ENCODE measurements at places on chromosomes 7 and 10.
A peak's percentile ranks its signal among the peaks of the same experiment; 100 is the strongest.

- H3K27me3 ChIP-seq = no peaks in the 10 kb centered on the region
- no peaks in the 10 kb centered on the region for H3K36me3 ChIP-seq
- H3K4me3 ChIP-seq = no peak overlapping the region
- no peak overlapping the region for H3K27ac ChIP-seq
- DNase-seq = peak; percentile 10
Measured at GRCh38 chr7:150406567-150407421, 27.7 kb downstream of the ZNF775 start.

- H3K36me3 ChIP-seq = no peaks in the 10 kb centered on the region
- no peaks in the 10 kb centered on the region for H3K27me3 ChIP-seq
- no peak overlapping the region for H3K27ac ChIP-seq
- DNase-seq = no peak
- H3K4me3 ChIP-seq = no peak overlapping the region
- peaks cover 19% of the 10 kb centered on the region for H3K4me1 ChIP-seq
Measured at GRCh38 chr7:30907527-30908267, 4.0 kb upstream of the AQP1 start.

GRCh38 chr10:69815104-69815503 is 13.4 kb downstream of the COL13A1 start:
- no peak for DNase-seq
- H3K27ac ChIP-seq = no peak overlapping the region
- H3K27me3 ChIP-seq = no peaks in the 10 kb centered on the region

GRCh38 chr10:24483701-24484100 is 240.0 kb downstream of the ARHGAP21 start:
- peak; percentile 16 for DNase-seq
- no peak overlapping the region for H3K27ac ChIP-seq
- no peaks in the 10 kb centered on the region for H3K36me3 ChIP-seq
- H3K4me3 ChIP-seq = no peak overlapping the region

DNA sequence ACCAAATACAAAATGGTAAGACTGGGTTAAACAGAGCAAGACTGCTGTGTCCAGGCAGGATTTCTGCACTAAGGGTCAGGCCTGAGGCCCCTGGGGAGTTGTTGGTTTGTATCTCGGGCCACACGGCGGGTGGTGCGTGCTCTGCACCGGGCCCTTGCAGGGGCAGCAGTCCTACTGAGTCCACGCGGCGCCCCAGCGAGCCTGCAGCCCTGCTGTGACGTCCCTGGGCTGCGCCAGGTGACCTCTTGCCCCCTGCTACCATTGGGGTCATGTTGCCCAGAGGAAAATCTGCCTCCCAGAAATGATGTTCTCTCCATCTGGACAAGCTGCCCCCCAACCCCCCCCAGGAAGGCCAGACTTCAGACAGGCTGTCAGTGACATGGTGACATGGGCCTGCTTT is 281.5 kb downstream of the CELF2 start:
- H3K4me1 ChIP-seq = no peaks in the 10 kb centered on the region
- H3K36me3 ChIP-seq = peaks cover 8% of the 10 kb centered on the region
- H3K27ac ChIP-seq = no peak overlapping the region
- H3K27me3 ChIP-seq = no peaks in the 10 kb centered on the region

DNA sequence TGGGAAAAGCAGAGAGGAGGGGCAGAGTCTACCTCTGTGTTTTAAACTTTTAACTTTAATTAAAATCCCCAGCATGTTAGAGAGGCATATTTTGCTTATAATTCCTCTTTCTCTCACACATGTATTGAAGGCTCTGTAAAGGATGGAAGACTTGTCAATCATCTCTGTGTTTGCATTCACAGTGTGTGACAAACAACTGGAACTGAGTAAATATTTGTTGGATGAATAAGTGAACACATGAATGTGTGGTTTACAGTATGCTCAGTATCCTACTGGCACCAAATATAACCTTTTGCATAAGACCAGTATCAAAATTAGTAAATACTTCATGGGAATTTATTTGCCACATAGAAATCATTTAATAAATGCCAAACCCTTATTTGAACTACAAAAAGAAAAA is 829.0 kb downstream of the GRID1 start:
- no peak overlapping the region for H3K27ac ChIP-seq
- no peaks in the 10 kb centered on the region for H3K27me3 ChIP-seq
- peaks cover 14% of the 10 kb centered on the region for H3K4me1 ChIP-seq
- no peak overlapping the region for H3K4me3 ChIP-seq

- H3K4me3 ChIP-seq = no peak overlapping the region
- H3K4me1 ChIP-seq = no peaks in the 10 kb centered on the region
- H3K27me3 ChIP-seq = no peaks in the 10 kb centered on the region
- DNase-seq = no peak
Measured at GRCh38 chr7:151896486-151896885, 19.6 kb upstream of the PRKAG2 start.

GRCh38 chr7:35370687-35371086 is 116.8 kb upstream of the TBX20 start:
- DNase-seq = no peak
- no peak overlapping the region for H3K27ac ChIP-seq
- peaks cover 8% of the 10 kb centered on the region for H3K4me1 ChIP-seq
- H3K36me3 ChIP-seq = no peaks in the 10 kb centered on the region

- H3K4me3 ChIP-seq = no peak overlapping the region
- H3K4me1 ChIP-seq = peaks cover 2% of the 10 kb centered on the region
- no peak for DNase-seq
Measured at GRCh38 chr10:116670706-116671105, 50.0 kb downstream of the PNLIPRP2 start.

DNA sequence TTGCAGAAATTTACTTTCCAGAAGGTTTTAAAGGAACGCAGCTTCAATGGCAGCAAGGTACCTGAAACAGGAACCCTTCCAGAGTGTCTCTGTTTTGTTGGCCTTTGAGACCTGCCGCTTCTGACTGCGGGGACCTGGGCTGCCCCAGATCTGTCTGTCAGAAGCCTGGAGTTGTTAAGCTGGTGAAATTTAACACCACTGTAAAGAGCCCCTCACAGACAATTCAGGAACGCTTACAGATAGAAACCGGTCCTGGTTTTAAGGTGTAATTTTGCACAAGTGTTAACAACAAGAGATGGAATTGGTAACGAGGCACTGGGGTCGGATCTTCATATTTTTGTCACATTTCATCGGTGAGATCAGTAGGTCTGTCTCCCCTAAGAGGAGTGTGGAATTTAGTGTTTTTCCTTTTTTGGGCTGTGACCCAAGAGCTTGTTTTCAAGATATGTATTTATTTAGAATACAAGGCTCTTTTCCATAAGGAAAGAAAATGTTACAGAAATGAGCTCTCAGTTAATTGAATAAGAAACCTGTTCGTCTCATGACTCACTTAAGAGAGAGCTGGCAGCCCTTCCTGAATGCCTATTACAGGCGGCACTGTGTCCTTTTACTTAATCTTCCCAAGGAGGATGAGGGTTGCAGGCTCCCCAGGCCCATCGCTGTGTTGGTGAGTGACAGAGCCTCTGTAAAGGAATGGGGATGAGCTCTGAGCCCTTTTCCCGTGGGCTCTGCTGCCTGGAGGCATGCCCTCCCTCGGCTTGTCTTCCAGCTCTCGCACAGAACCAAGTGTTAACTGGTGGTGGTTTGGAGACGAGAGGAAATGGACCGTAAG is 168.7 kb downstream of the CUX1 start:
- H3K4me3 ChIP-seq = no peak overlapping the region
- H3K36me3 ChIP-seq = no peaks in the 10 kb centered on the region
- peaks cover 17% of the 10 kb centered on the region for H3K4me1 ChIP-seq
- no peaks in the 10 kb centered on the region for H3K27me3 ChIP-seq

- no peaks in the 10 kb centered on the region for H3K4me1 ChIP-seq
- DNase-seq = peak; percentile 61
- no peak overlapping the region for H3K27ac ChIP-seq
- no peaks in the 10 kb centered on the region for H3K27me3 ChIP-seq
- no peak overlapping the region for H3K4me3 ChIP-seq
Measured at GRCh38 chr7:133365917-133366316, 113.0 kb downstream of the EXOC4 start.

DNA sequence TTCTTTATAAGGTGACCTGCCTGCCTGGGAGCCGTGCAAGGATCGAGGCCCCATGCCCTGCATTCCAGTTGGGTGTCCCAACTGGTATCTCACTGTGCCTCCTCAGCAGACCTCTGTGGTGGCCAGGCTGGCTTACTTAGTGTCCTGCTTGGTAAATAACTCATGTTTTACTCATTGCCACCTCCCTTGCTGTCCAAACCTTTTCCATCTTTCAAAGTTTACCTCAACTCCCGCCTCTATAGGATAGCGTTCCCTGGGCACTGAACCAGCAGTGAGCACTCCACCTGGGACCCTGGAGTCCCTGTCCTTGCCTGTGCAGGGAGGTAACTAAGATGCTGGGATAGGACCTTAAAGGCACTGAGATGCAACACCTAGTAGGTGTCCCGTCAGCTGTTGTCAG is 33.6 kb downstream of the SLC18A2 start:
- H3K27ac ChIP-seq = no peak overlapping the region
- no peak for DNase-seq
- peaks cover 18% of the 10 kb centered on the region for H3K4me1 ChIP-seq
- H3K36me3 ChIP-seq = no peaks in the 10 kb centered on the region
- no peak overlapping the region for H3K4me3 ChIP-seq

- no peaks in the 10 kb centered on the region for H3K36me3 ChIP-seq
- H3K27ac ChIP-seq = no peak overlapping the region
- no peak overlapping the region for H3K4me3 ChIP-seq
- no peaks in the 10 kb centered on the region for H3K4me1 ChIP-seq
Measured at GRCh38 chr10:120945801-120946302, 94.7 kb downstream of the WDR11 start.

GRCh38 chr10:66258693-66259092 is 667.1 kb upstream of the LRRTM3 start:
- H3K36me3 ChIP-seq = no peaks in the 10 kb centered on the region
- H3K27me3 ChIP-seq = no peaks in the 10 kb centered on the region
- H3K4me1 ChIP-seq = peaks cover 4% of the 10 kb centered on the region
- no peak for DNase-seq
- H3K27ac ChIP-seq = no peak overlapping the region

DNA sequence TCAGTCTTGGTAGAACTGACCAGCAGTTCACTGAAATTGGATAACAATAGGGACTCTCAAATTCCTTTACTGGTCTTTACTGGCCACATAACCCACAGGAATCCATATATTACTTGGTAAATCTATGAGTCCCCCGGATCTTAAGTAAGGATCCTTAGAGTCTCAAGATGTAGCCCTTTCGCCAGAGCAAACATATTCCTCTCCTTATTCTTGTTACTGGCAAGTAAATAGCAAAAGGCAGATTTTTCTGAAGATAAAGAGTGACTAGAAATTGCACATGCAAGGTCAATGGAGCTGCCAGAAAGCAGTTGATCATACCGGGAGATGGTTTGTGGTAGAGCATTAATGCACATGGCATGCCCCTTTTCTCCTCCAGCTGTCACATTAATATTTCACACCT is 283.0 kb downstream of the HDAC9 start:
- no peaks in the 10 kb centered on the region for H3K36me3 ChIP-seq
- peak; percentile 67 for DNase-seq
- H3K27me3 ChIP-seq = no peaks in the 10 kb centered on the region
- no peak overlapping the region for H3K4me3 ChIP-seq

GRCh38 chr7:144854839-144855424 is 19.1 kb upstream of the TPK1 start:
- H3K27ac ChIP-seq = no peak overlapping the region
- peak; percentile 54 for DNase-seq
- H3K27me3 ChIP-seq = no peaks in the 10 kb centered on the region
- H3K36me3 ChIP-seq = no peaks in the 10 kb centered on the region
- no peak overlapping the region for H3K4me3 ChIP-seq

DNA sequence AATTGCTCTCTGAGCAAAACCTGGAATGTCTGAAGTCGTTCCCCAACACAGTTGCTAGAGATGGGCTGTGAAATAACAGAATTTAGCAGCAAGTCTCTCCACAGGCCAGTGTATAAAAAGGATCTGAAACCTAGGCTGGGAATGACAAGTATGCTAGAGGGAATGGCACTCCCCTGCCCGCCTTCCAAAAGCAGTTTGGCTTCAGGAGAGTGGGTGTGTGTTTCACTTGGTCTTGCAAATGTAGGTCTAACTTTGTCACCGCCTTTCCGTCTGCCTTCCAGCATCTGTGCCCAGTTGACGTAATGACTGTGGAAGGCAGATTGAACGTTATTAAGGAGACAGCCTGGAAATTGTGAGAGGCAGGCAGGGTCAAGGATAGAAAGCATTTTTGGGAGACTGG is 18.0 kb upstream of the MTURN start:
- DNase-seq = no peak
- H3K4me1 ChIP-seq = no peaks in the 10 kb centered on the region
- no peak overlapping the region for H3K4me3 ChIP-seq
- H3K27me3 ChIP-seq = no peaks in the 10 kb centered on the region

DNA sequence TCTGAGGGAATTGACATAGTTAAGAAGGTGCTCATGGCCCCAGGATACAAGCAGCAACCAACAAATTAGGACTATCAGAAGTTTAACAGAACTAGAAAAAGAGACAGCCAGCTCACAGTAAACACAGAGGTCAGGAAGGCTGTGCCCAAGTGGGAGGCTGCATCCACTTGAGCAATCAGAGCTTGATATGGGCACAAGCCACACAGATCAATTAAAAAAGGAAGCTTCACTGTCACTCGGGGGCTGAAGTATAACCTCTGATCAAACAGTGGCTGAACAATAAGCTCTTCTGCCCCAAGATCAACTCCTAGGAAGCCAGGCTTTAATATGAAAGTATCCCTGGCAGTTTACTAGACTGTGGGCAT is 40.0 kb downstream of the ZNF438 start:
- no peaks in the 10 kb centered on the region for H3K36me3 ChIP-seq
- peak overlapping the region; percentile 47 for H3K27ac ChIP-seq
- H3K4me3 ChIP-seq = no peak overlapping the region
- H3K4me1 ChIP-seq = peaks cover 15% of the 10 kb centered on the region
- DNase-seq = no peak

GRCh38 chr7:150966002-150966401 is 12.1 kb downstream of the KCNH2 start:
- H3K36me3 ChIP-seq = no peaks in the 10 kb centered on the region
- H3K27me3 ChIP-seq = no peaks in the 10 kb centered on the region
- H3K4me1 ChIP-seq = peaks cover 95% of the 10 kb centered on the region
- H3K27ac ChIP-seq = peak overlapping the region; percentile 97

GRCh38 chr10:127353544-127353943 is 157.2 kb upstream of the INSYN2A start:
- no peak for DNase-seq
- H3K36me3 ChIP-seq = no peaks in the 10 kb centered on the region
- H3K27me3 ChIP-seq = no peaks in the 10 kb centered on the region
- H3K4me3 ChIP-seq = no peak overlapping the region
- H3K4me1 ChIP-seq = peaks cover 14% of the 10 kb centered on the region

GRCh38 chr10:51141010-51141409 is 66.7 kb downstream of the PRKG1 start:
- no peak overlapping the region for H3K27ac ChIP-seq
- no peaks in the 10 kb centered on the region for H3K27me3 ChIP-seq
- H3K4me1 ChIP-seq = no peaks in the 10 kb centered on the region
- H3K36me3 ChIP-seq = no peaks in the 10 kb centered on the region
- no peak overlapping the region for H3K4me3 ChIP-seq

GRCh38 chr10:11725912-11726311 is 16.3 kb upstream of the ECHDC3 start:
- no peaks in the 10 kb centered on the region for H3K36me3 ChIP-seq
- no peak for DNase-seq
- H3K27ac ChIP-seq = no peak overlapping the region
- no peaks in the 10 kb centered on the region for H3K4me1 ChIP-seq
- no peak overlapping the region for H3K4me3 ChIP-seq

- no peak overlapping the region for H3K27ac ChIP-seq
- no peak overlapping the region for H3K4me3 ChIP-seq
- H3K4me1 ChIP-seq = no peaks in the 10 kb centered on the region
- H3K36me3 ChIP-seq = no peaks in the 10 kb centered on the region
Measured at GRCh38 chr7:42993038-42993437, 60.9 kb downstream of the MRPL32 start.

GRCh38 chr10:71187600-71187999 is 24.8 kb upstream of the UNC5B start:
- no peak for DNase-seq
- H3K36me3 ChIP-seq = no peaks in the 10 kb centered on the region
- H3K27ac ChIP-seq = no peak overlapping the region
- H3K27me3 ChIP-seq = no peaks in the 10 kb centered on the region
- H3K4me3 ChIP-seq = no peak overlapping the region

All from cardiac muscle cell (in vitro differentiated cells and primary cell).